Hepatocyte (in vitro differentiated cells): ENCODE measurements at places on chromosomes 13 and 19.
A peak's percentile ranks its signal among the peaks of the same experiment; 100 is the strongest.

DNA sequence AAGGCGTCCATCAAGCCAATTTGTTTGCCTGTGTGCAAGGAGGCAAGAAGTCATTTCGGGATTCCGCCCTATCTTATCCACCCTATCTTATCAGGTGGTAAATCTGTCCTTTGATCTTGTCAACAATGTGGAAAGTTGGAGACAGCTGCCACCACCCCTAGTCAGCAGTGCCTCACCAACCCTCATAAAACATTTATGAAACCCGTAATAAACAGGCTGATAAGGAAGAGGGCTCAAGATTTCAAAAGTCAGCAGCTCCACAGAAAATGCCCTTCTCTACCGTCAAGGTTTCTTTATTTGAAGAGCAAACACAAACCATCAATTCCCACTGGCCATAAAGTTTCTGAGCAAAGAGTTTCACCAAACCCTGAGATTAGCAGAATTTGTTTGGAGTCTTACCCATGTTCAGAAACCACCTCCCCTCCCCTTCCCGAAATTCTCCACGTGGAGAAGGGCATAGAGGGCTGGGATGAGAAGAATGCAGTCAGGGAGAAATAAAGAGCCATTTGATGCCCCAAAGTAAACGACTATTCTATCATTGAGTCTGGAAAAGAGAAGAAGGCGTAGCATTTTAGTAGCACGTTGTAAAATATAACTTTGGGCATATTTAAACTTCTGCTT lies 196.0 kb upstream of the GPR12 start:
- peak; percentile 66 for DNase-seq

DNA sequence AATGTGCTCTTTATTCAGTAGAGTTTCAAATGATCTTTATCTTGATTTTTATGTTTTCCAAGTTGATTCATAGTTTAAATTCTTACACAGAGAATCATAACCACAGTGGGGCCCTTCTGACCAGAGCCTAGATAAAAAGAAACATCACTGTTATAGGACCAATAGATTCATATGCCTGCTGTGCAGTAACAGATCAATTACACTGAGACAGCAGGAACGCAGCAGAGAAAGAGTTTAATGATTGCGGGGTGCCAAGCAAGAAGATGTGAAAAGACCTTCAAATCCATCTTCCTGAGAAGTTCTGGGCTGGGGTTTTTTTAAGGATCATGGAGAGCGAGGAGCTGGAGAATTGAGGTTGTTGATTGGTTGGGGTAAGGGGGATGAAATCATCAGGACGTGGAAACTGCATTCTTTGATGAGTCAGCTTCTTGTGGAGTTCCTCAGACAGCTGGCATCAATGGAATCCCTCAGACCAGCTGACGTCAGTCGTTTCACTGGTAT lies 346.6 kb downstream of the TBC1D4 start:
- peak; percentile 6 for DNase-seq

GRCh38 chr19:54178581-54179261 lies 5.8 kb upstream of the TMC4 start:
- DNase-seq, result no peak

GRCh38 chr13:98390086-98390715 lies 186.7 kb downstream of the STK24 start:
- DNase-seq, result no peak

- no peak for DNase-seq
These were observed 101.1 kb downstream of the EDNRB start for GRCh38 chr13:77817521-77817920.

- peak; percentile 65 for DNase-seq
These were observed 19.7 kb upstream of the SYCN start for GRCh38 chr19:39223703-39224279.
